Germinal center (tissue), 1 donor: ENCODE measurements at places on chromosomes 16 and 17.

- no peak for DNase-seq
These were observed 17.0 kb upstream of the NUDT7 start for GRCh38 chr16:77705351-77705750.

- DNase-seq: no peak
These were observed 130.4 kb downstream of the SLC39A11 start for GRCh38 chr17:72962106-72962505.

GRCh38 chr16:68447653-68448359, 502 bp downstream of the SMPD3 start:
- DNase-seq: no peak

GRCh38 chr16:48961546-48961945, 320.1 kb downstream of the CBLN1 start:
- DNase-seq: no peak

DNA sequence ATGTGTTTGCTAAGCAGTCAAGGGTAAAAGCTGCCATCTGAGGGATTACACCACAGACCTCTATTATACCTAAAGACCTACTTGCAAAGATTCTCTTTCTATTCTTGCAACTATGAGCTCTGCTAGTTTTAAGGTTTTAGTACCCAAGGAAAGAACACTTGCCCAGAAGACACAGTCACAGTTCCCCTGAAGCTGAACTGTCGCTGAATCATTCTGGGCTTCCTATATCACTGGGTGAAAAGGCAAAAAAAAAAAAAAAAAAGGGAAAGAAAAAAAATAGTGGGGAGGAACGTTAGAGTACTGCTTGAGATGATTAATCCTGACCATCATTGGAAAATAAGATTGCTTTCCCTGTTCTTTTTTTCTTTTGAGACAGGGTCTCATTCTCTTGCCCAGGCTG, 37.9 kb downstream of the LYRM1 start:
- DNase-seq: no peak

DNA sequence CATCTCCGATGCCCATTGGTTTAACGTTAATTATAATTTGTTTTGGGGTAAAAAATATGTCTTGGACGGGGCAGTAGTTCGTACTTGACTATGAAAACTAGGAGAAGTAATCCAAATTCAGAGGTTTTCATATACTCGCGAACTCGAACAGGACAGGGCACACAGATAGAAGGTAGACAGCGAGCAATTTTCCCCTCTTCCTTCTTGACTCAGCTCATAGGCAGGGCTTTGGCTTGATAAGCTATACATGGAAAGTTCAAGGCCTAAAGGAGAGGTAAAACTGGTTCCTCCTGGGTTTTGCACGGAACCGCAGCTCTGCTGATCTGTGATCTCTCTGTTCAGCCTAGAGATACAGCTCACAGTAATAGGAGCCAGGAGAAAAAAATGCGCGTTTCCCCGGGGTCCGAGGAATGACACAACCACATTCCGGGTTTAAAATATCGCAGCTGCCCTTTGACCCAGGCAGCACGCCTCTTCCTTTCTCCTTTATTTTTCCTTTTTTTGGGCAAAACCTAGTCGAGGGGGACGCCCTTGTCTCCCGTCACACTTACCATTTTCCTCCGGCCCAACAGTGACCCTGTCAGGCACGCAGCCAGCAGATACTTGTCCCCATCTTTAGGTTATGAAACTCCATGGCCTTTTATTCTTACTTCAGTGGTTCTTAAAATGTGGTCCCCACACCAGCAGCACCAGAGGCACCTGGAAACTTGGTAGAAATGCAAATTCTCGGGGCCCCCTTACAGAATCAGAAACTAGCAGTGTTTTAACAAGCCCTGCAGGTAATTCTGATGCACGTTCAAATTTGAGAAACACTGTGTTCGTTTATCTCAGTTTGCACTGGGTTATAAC, 1.7 kb upstream of the LASP1 start:
- DNase-seq: peak; percentile 44

- no peak for DNase-seq
These were observed 73.6 kb downstream of the SOCS1 start for GRCh38 chr16:11182411-11182810.

DNA sequence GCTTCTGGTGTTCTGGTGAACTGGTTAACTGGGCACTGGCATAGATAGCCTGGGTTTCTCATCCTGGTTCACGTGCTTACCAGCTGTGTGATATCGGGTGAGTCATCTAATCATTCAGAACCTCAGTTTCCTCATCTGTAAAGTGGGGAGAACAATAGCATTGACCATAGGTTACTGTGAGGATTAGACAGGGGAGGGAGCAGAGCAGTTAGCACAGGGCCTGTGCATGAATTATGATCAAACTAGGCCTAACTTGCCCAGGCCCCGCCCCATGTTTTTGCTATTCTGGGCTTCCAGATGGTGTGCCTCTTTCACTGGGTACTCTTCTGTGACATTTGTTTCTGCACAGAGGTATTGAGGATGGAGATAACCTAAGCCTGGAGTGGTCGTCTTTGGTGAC, 4.6 kb upstream of the KLHL36 start:
- peak; percentile 70 for DNase-seq

- DNase-seq: no peak
These were observed 39.9 kb upstream of the CCDC182 start for GRCh38 chr17:57785022-57785421.

GRCh38 chr17:33639103-33639880, 346.2 kb upstream of the ASIC2 start:
- no peak for DNase-seq

DNA sequence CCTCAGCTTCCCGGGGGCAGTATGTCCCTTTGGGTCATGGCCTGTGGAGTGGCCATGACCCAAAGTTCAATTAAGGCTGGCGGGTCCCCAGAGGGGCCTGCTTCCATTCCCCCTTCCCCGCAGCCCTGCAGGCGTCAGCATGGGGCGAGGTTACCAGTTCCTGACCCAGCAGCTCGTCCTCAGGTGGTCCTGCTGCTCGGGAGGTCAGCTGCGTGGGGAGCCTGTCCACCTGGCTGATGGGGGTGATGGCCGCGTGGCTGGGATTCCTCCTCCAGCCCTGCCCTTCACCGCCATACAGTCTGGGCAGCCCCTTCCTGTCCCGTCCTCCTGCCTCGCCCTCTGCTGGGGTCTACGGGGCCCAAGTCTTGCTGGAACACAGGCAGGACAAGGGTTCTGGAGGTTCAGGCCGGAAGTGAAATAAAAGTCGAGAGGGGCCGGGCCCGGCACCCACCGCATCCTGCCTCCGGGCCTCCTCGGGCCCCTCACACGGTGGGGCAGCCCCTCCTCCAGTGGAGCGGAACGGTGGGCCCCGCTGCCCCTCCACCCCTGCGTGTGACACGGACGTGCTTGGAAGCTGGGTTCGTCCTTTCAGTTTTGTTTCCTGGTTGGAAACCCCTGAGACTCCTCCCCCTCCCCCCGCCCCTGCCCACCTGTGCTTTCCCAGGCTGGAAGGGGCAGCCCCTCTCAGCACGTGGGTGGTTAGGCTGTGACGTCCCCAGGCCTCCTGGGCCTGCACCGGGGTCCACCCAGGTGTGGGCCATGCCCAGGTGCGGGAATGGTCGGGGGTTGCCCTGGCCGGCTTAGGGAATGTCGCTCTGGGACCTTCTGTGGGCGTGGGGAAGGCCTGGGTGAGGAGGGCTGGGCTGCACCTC, 6.8 kb downstream of the UBALD2 start:
- DNase-seq: peak; percentile 77

GRCh38 chr16:65548470-65548869, 426.6 kb upstream of the CDH11 start:
- DNase-seq: no peak

- no peak for DNase-seq
These were observed 272.7 kb downstream of the SOX9 start for GRCh38 chr17:72393553-72393952.

DNA sequence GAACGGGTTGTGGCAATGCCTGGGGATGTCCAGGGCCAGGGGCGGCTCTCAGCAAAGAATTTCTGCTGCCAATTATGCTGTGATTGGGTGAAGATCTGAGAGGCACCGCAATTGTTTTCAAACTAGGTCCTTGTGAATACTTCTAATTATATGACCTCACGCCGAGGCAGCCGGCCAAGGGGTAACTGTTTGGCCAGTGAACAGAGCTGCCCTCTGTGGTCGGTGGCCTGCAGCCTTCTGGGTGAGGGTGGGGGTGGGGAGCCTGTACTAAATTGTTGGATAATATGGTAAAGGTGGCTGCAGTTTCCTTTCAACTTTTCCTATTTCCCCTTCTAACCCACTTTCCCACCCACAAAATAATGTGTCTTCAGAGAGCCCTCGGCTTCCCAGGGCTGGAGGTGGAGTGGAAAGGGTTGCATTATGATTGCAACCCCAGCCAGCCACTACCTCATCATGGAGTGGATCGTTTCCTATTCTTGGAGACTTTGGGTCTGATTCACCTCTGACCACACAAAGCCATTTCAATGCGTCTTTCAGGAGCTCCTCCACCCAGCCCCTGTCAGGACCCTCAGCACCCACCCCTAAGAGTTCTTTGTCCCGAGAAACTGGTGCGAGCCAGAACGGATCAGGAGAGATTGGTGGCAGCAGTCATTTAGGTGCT, 2.0 kb upstream of the DNAI2 start:
- DNase-seq: no peak

GRCh38 chr16:19431636-19432340, 14.1 kb downstream of the TMC5 start:
- DNase-seq: no peak

- DNase-seq: no peak
These were observed 122.0 kb downstream of the IRF8 start for GRCh38 chr16:86020971-86021370.

DNA sequence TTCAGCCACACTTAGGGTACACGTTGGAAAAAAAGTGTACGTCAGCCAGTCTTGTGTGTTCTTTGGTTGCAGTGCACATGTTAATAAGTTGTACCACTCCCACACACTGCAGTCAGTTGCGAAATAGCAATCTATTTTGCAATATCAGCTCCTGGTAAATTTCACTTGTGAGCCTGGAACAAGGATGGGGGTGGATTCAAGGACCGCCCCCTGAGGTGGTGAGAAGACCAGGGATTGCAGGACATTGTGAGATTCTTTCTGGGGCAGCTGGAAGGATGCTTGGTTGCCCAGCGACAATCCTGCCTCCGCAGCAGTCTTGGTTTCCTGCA, 78.6 kb upstream of the ZFHX3 start:
- DNase-seq: no peak

DNA sequence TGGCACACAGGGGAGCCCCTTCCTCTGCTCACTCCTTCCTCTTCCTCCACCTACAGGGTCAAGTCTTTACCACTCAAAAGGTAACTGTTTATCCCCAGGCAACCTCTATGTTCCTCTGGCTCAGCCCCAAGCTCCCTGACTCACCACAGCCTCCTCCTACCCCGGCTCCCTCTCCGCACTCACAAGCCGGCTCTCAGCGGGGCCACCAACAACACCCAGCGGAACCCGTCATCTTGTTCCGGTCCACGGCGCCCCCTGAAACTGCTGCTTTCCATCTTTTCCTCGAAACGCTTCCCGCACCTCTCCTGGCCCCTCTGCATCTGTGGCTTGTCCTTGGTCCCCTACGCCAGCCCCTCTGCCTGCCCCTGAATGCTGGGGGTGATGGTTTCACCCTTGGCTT, 58.4 kb downstream of the NXN start:
- DNase-seq: no peak

- peak; percentile 75 for DNase-seq
These were observed 9.8 kb downstream of the TMEM208 start for GRCh38 chr16:67236563-67237395.

DNA sequence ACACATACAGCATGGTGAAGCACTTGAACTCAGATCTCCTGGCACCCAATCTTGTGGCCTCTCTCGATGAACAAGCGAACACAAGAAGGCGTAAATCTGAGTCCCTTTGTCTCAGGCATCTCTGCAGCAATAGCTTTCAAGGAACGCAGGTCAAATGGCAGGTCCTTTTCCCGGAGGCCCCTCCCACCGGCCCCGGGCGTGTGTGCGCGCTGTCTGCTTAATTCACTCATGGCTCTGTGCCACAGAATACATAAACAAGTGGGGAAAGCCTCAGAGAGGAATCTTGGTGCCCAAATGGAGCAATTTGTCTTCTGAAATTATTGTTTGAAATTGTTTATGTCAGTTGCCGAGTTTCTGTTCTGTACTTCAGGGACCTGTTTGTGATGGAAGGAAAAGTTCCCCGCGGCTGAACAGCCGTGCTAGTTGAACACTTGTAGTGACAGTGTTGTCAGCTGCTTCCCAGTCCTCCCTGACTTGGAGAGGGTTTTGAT, 14.8 kb downstream of the MYOCD start:
- no peak for DNase-seq

DNA sequence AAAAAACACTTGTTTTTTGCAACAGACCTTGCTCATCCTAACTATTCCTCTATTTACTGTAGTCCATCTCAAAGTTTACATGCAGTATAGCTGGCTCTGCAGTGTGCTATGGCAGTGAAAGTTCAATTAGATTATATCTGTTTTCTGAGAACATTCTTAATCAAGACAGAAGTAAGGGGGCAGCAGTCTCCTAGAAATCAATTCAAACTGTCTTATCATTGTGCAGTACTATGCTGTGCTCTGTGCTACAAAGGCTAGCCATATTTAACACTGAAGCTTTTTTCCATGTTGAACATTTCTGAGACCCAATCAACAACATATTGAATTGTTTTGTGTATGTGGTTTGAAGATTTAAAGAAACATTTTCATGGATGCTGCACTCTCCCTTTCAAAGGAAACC, 11.4 kb downstream of the NETO2 start:
- DNase-seq: no peak

GRCh38 chr16:9966569-9967157, 215.6 kb downstream of the GRIN2A start:
- no peak for DNase-seq

DNA sequence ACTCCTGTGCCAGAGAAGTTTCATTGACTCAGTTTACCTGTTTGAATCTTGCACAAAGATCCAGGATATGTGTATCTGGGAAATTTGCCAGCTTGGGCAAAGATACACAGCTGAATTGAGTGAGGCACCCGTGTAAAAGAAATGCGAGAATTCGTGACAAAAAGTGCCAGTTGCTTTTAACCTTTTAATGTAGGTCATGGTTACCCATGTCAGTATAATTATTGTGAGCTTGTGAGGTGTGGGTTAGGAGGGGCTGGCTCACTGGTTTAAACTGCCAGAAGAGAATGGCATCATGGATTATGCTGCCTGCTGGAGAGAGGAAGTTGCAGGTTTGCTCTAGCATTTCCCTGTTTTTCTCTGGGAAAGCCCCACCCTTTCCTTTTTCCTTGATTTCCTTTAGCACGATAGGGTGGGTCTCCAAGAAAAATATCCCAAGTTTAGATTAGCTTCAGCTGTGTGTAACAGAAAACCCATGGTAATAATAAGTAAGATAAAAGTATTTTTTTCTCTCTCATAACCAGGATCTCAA, 24.8 kb upstream of the NDRG4 start:
- DNase-seq: no peak

- DNase-seq: no peak
These were observed 4.3 kb downstream of the HOXB6 start for GRCh38 chr17:48600244-48601098.

GRCh38 chr17:65841089-65841488, 279.6 kb upstream of the AXIN2 start:
- DNase-seq: no peak

- no peak for DNase-seq
These were observed 50.3 kb downstream of the C16orf95 start for GRCh38 chr16:87266846-87267245.

GRCh38 chr16:88533381-88533917, 36.8 kb upstream of the ZC3H18 start:
- no peak for DNase-seq

GRCh38 chr17:75738218-75738802, 17.1 kb downstream of the ITGB4 start:
- DNase-seq: no peak
